ENCODE measurements at places on chromosomes 3 and 15.

GRCh38 chr3:127320529-127321121 lies 32.8 kb upstream of the PRR20G start:
- peak; percentile 30 for DNase-seq

DNA sequence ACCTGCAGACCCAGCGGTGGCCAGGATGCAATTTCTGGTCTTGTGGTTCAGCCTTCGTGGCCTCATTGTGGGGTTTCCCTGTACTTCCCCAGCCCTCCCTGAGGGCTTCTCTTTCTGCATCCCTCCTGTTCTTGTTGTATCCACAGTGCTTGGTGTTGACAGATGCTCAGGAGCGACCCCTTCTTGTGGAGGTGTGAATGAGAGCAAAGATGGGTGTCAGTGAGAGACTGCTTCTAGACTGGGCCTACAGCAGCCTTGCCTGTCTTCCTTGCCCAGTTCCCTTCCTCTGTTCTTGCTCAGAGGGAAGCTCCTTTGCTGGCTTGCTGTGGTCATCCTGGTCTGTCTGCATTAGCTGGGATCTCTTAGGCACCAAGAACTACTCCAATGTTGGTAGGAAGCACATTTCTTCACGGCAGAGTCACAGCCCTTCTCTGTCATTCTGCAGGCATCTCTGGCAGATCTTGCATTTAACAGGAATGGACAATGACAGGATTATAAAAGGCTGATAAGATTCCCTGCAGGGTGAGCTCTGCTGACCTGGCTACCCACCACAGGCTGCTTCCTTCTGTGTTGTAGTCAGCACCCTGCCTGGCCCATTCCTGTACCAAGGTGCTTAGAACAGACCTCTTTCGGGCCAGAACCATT lies 317.8 kb upstream of the C2CD4B start:
- DNase-seq: peak; percentile 92

DNA sequence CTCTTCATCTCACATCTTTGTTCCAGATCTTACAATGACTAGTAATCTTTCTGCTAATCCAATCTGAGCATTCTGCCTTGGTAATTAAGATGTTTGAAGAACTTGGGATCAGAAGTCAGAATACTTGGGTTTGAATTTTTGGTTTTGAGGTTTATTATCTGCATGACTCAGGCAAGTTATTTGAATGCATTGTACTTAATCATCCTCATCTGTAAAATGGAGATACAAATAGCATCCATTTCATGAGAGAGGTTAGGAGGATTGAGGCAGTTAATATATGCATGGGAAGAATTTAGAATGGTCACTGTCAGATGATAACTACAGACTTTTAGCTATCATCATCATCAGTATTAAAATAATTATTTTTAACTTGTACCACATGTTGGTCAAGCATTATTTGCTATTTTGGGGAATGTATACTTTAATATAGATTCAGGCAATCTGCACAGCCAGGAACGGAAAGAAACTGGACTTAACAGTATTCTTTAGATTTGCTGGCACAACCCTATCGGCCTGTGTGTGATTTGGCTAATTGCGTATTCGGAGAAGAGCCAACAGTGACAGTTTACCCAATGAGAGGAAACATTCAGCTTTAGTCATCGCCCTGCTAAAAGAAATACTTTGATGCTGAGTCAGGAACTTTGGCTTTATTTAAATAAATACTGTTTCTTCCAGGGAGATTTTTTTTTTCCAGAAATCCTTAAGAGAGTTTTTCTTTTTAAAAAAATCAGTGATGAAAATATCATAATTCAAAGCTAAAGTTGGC lies 600.0 kb downstream of the ROBO1 start:
- no peak for DNase-seq

DNA sequence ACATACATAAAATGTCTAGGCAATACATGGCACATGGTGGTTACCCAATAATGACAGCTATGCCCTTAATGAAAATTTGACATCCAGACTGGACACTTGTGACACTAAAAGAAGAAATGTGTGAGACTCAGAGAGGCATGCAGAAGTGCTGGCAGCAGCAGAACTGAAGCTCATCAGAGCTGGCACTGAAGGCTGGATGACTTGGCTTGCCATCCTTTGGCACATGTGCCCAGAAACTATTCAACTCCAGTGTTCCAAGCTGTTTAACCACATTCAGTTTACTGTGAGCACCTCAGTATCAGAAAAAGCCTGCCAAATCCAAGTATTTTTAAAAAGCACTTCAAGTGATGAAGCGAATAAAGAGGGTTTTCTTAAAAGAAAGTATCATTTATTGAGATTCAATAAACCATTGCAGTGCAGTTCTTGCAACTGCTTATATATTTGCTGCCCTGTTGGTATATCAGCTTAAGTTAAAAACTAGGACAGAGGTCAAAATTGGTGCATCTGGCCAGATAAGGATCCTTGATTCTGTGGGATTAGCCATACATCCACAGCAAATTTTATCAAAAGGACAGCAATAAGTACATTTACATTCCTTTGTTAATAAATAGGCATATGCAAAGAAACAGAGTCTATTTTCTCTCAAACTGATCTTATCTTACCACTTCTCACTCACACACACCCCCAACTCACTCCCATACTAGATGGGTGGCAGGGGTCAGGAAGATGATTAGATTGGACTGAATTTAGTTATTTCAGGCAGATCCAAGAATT lies 15.8 kb downstream of the IGSF11 start:
- DNase-seq: no peak

- DNase-seq: no peak
Observed at GRCh38 chr3:16033889-16034687, 140.4 kb upstream of the GALNT15 start.

- peak; percentile 7 for DNase-seq
Observed at GRCh38 chr15:89531796-89532537, 35.6 kb upstream of the RHCG start.

DNA sequence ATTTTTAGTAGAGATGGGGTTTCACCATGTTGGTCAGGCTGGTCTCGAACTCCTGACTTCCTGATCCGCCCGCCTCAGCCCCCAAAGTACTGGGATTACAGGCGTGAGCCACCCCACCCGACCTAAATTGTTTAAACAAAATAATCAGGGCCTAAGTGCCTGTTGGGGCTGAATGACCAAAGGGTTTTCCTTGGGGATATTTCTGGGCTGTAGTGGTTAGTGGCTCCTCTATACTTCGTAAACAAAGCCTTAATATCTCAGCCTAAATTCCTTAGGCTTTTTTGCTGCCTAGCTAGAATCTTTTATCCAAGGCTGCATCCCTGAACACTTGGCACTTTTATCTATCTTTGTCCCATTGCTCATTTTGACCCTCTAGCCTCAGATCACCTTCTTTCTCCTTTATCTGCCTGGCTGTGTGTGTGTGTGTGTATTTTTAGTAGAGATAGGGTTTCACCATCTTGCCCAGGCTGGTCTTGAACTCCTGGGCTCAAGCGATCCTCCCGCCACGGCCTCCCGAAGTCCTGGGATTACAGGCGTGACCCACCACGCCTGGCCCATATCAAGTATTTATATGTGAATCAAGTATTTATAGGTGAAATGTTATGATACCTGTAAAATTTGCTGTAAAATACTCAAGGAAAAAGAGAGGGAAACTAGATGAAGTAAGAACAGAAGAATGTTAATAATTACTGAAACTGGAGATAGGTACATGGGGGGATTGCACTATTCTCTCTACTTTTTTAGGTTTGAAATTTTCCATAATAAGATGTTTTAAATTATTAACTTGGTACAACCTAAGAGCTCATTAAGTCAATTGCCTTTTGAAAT lies 1.8 kb downstream of the NUSAP1 start:
- peak; percentile 34 for DNase-seq

DNA sequence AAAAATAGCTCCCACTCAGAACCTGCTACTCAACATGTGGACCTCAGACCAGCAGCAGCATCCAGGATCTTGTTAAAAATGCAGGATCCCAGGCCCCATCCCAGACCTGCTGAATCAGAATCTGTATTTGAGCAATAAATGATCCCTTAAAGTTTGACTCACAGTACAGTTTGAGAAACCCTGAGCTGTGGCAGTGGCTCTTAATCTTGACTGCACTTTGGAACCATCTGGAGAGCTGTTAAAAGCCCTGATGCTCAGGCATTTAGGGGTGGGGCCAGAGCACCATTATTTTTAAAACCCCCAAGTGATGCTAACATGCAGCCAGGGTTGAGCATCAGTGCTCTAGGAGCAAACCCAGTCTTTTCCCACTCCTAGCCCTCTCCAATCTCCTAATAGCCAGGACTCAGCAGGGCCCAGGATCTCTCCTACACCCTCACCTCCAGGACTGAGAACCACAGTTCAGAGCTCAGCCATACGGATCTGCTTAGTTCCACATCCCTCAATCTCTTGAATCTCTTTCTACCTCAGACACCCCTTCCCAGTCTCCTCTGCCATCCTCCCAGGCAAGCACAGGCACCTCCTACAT lies 10.2 kb downstream of the RFTN1 start:
- DNase-seq: no peak

- peak; percentile 92 for DNase-seq
Observed at GRCh38 chr3:126982471-126983175, at the start of gene PLXNA1. PLXNA1 (plus strand) TSS chr3:126983115; CDS start chr3:126988594, 5,479 bp downstream.

DNA sequence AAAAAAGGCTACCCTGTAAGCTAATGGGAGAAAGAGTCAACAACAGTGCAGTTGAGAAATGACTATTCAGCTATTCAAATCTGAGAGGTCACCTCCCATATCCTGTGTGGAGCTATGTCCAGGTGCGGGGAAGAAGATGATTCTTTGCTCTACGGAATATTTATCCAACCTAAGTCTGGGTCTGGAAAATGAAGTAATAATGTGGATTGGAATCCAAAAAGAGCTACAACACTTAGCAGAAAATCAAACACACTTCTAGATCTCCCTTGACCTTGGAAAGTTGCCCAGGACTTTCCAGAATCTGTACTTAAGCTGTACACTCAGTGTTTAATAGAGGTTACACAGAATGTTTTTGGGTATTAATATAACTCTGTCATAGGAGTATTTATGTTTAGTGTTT lies 251.9 kb downstream of the NAALADL2 start:
- no peak for DNase-seq

- no peak for DNase-seq
Observed at GRCh38 chr15:42453826-42454225, 37.1 kb downstream of the ZNF106 start.

DNA sequence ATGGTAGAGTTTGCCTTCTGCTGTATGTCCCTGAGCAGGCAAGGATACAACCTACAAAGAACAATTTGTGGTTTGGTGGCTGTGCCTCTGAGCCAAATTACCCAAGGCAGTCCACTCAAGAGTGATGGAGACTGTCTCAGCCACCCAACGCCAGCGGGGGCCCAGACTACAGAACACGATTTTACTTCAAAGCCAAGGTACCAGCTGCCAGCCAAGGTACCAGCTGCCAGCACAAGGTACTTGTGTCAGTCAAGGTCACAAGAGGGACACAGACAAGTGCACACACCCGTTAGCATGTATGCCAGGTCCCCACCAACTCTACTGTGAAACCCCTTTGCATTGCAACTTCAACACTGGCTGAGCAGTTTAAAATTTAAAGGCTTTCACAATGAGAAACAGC lies 23.5 kb downstream of the COLQ start:
- no peak for DNase-seq

GRCh38 chr3:98008855-98009254 lies 26.3 kb downstream of the GABRR3 start:
- no peak for DNase-seq

DNA sequence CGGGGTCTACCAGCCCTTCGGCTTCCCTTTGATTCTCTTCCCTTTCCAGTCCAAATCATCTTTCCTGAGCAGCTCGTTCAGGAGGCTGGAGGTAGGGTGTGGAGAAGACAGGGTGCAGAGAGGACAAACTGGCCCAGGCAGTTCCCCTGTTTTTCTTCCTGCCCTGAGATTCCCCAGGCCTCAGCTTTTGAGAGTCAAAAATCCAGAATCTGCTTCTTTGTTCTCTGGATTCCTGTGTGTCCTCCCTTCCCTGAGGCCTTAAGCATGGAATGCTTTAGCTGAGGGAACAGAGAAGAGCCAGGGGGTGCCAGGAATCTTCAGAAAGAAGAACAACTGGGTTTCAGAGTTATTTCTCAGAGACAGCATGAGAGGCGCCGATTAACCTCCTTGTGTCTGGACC lies 26.7 kb upstream of the LRTM1 start:
- peak; percentile 95 for DNase-seq

GRCh38 chr15:74167891-74168331 lies 5.6 kb upstream of the ISLR start:
- no peak for DNase-seq

- no peak for DNase-seq
Observed at GRCh38 chr15:27086805-27087204, 115.8 kb downstream of the GABRG3 start.

GRCh38 chr3:184511741-184512140 lies 49.8 kb upstream of the EPHB3 start:
- DNase-seq: no peak

Measured in ELF-1 (cell line).